ENCODE measurements at places on chromosomes 7 and 10. TPM values are rescaled to one million over a fixed set of nuclear protein-coding genes. Genes with fewer than 3 reads are reported as not detected.

ZYX gene
- total RNA-seq, result 111 TPM

AGAP6 gene
- total RNA-seq, result 15.1 TPM

CHST12 gene
- 2.9 TPM for total RNA-seq

GOLGA7B gene
- total RNA-seq, result 0.92 TPM

FEZF1 gene
- not detected for total RNA-seq

STOX1 gene
- total RNA-seq, result 0.22 TPM

NEURL1 gene
- total RNA-seq, result 1.7 TPM

DNA sequence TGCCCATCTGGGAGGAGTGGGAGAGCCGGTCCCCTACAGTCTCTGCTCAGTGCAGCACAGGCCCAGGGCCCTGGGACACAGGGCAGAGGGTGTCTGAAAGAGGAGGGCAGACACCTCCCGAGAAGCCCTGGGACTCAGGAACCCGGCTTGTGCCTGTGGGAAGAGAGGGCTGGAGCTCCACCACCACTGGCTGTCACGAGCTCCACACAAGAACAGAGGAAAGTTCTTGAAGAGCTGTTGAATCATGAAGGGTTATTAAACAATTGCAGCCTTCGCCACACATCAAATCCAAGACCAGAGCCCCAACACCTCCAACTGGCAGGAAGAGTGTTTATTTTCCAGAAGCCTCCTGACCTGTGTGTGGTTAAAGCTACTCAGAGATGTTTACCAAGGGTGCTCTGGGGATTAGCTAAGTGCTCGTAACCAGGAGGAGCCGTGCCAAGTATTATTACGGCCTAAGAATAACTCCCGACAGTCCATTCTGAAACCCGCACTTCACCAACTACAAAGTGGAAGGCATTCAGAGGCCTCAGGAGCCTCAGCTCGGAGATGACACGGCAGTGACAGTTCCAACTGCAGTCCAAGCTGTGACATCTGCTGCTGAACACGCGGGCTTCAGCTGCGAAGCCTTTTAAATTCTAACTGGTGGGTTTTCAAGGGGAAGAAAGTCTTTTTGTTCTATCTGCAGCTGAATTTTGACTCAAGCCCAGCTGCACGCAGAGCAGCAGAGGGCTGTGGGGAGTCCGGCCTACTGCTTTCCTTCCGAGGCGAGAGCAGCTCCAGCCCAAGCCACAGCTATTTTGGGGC, 75.1 kb downstream of the MAD1L1 start:
- no peaks in the 10 kb centered on the region for H3K4me1 ChIP-seq
- no peak overlapping the region for H3K4me3 ChIP-seq
- H3K27ac ChIP-seq, result no peak overlapping the region
- no peaks in the 10 kb centered on the region for H3K27me3 ChIP-seq
- DNase-seq, result no peak

- no peak for DNase-seq
- no peak overlapping the region for H3K27ac ChIP-seq
- H3K36me3 ChIP-seq, result no peaks in the 10 kb centered on the region
- H3K4me1 ChIP-seq, result peaks cover 3% of the 10 kb centered on the region
Measured at GRCh38 chr7:28005847-28006231, 174.8 kb downstream of the JAZF1 start.

DNA sequence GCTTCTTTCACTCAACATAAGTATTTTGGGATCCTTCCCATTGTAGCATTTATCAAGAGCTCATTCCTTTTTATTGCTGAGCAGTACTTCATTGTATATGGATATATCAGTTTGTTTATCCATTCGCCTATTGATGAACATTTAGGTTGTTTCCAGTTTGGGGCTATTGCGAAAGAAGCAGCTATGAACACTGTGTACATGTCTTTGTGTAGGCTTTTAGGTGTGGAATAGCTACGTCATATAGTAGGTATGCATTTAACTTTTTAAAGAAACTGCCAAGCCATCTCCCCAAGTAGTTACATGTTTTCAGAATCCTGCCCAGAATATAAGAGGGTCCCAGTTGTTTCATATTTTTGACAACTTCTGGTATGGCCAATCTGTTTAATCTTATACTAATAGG, 468.1 kb downstream of the IPMK start:
- H3K27ac ChIP-seq, result no peak overlapping the region
- no peaks in the 10 kb centered on the region for H3K36me3 ChIP-seq
- H3K27me3 ChIP-seq, result no peaks in the 10 kb centered on the region
- DNase-seq, result no peak

GRCh38 chr7:2504889-2505375, 14.6 kb upstream of the LFNG start:
- no peak overlapping the region for H3K27ac ChIP-seq
- H3K4me1 ChIP-seq, result peaks cover 33% of the 10 kb centered on the region
- H3K4me3 ChIP-seq, result no peak overlapping the region
- no peaks in the 10 kb centered on the region for H3K36me3 ChIP-seq

- H3K27me3 ChIP-seq, result no peaks in the 10 kb centered on the region
- no peaks in the 10 kb centered on the region for H3K36me3 ChIP-seq
- no peak for DNase-seq
- H3K27ac ChIP-seq, result no peak overlapping the region
- no peaks in the 10 kb centered on the region for H3K4me1 ChIP-seq
Measured at GRCh38 chr7:81294897-81295515, 376.2 kb upstream of the SEMA3C start.

GRCh38 chr7:311131-311680, 21.2 kb downstream of the FOXL3 start:
- DNase-seq, result no peak
- H3K27ac ChIP-seq, result no peak overlapping the region
- no peaks in the 10 kb centered on the region for H3K4me1 ChIP-seq
- H3K27me3 ChIP-seq, result peaks cover 9% of the 10 kb centered on the region
- no peak overlapping the region for H3K4me3 ChIP-seq
- H3K36me3 ChIP-seq, result no peaks in the 10 kb centered on the region

DNA sequence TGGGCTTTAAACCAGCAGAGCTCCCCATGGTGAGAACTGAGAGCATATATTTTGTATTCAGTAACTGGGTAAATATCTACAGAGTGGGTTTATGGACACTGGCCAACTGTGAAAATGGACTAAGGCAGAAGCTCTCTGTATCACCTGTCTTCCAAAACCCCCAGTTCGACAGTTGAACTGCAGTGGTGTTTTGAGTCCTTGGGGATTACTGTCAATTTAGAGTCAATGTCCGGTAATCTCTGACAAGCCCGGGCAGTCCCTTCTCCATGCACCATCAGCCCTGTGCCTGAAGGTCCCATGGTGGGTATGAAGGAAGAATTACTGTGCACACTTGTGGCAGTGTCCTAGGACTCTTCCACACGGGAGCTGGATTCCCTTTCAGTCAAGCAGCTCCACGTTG, 235.0 kb downstream of the CCSER2 start:
- no peaks in the 10 kb centered on the region for H3K36me3 ChIP-seq
- no peak overlapping the region for H3K4me3 ChIP-seq
- peaks cover 2% of the 10 kb centered on the region for H3K4me1 ChIP-seq
- H3K27me3 ChIP-seq, result peaks cover 33% of the 10 kb centered on the region
- no peak overlapping the region for H3K27ac ChIP-seq

DNA sequence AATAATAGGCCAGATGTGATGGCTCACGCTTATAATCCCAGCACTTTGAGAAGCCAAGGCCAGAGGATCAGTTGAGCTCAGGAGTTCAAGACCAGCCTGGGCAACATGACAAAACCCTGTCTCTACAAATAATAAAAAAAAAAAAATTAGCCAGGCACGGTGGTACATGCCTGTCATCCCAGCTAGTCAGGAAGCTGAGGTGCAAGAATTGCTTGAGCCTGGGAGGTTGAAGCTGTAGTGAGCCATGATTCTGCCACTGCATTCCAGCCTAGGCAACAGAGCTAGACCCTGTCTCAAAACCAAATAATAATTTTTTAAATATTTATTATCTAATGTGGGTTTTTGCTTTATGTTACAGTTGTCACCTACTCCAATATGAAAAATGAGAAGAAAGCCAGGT, 178.9 kb downstream of the ADK start:
- no peak overlapping the region for H3K4me3 ChIP-seq
- H3K27me3 ChIP-seq, result no peaks in the 10 kb centered on the region
- peaks cover 9% of the 10 kb centered on the region for H3K4me1 ChIP-seq
- no peak for DNase-seq
- no peak overlapping the region for H3K27ac ChIP-seq
- H3K36me3 ChIP-seq, result peaks cover 18% of the 10 kb centered on the region

- no peak overlapping the region for H3K4me3 ChIP-seq
- peaks cover 2% of the 10 kb centered on the region for H3K27me3 ChIP-seq
- no peak for DNase-seq
- no peaks in the 10 kb centered on the region for H3K36me3 ChIP-seq
- no peaks in the 10 kb centered on the region for H3K4me1 ChIP-seq
Measured at GRCh38 chr7:80379034-80379982, 132.6 kb downstream of the GNAT3 start.

- H3K27ac ChIP-seq, result no peak overlapping the region
- H3K4me3 ChIP-seq, result no peak overlapping the region
- H3K27me3 ChIP-seq, result no peaks in the 10 kb centered on the region
- H3K36me3 ChIP-seq, result peaks cover 9% of the 10 kb centered on the region
Measured at GRCh38 chr7:111333010-111333409, 229.3 kb downstream of the IMMP2L start.

DNA sequence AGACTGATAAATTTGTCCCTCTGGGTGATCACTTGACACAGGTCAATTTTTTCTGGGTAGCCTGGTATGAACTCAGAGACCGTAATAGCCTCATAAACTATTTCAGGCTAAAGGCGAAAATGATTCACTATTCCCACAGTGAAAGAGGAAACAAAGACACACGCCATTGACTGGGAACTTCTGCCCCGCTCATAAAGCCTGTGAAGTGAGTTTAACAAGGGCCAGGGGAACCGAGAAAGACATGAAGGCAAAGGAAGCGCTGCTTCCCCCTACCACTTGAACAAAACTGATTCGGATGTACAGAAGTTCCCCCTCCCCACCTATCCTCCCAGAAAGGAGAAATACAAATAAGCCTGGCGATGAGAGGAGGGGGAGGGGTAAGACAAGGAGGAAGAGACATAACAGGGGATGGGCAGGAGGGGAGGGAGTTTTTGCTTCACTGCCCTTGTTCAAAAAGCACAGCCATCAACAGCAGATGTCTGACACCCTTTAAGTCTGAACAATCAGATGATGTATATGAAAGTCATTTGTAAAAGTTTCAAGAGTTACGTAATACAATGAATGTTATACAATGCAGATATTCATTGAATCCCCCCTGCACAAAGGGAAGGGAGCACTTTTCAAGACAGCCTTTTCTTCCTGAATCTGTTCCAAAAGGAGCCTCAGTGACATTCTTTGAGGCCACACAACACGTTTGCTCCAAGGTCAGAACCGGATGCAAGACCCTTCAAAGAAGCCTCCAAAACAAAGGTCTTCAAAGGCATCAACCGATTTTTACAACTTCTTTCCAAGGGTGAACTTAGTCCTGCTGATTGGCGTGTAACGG, 734 bp downstream of the ABCB4 start:
- H3K4me3 ChIP-seq, result peak overlapping the region; percentile 47
- DNase-seq, result peak; percentile 5
- H3K27me3 ChIP-seq, result peaks cover 44% of the 10 kb centered on the region
- no peak overlapping the region for H3K27ac ChIP-seq
- H3K4me1 ChIP-seq, result peaks cover 12% of the 10 kb centered on the region
- H3K36me3 ChIP-seq, result no peaks in the 10 kb centered on the region

DNA sequence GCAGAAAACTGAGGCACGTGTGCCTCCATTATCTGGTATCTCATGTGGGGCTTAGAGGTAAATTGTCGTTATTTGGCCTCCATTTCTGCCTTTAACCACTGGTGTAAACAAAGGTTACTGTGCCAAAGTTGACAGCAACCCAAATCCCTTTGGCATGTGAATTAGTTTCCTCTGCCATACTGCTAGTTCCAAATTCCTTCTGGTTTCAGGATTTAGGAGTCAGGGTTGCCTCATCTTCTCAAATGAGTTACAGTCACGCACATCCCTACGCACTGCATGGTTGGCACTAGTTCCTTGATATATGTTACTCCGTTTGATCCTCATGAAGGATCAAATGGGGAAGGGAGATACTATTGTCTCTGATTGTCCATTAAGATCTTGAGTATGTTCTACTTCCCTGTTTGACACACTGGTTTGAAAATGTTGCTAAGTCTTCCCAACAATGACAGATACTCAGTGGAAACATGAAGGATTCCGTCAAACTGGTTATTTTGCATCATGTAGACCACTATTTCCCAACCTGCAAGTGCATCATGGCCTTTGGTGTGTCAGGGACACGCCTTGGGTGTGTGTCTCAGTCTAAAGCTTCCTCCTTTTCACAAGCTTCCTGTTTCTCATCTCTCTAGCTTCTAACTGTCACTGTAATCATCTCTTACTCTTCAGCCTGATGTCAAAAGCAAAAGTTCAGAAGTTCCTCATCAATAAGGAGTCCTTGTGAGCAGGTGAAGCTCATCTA, at the start of gene LIPN:
LIPN (plus strand) TSS at position 655 of the 736 bp plus-strand sequence. CDS start 1,386 bp downstream, outside the sequence.
- no peaks in the 10 kb centered on the region for H3K36me3 ChIP-seq

- no peak for DNase-seq
- peaks cover 4% of the 10 kb centered on the region for H3K27me3 ChIP-seq
- no peak overlapping the region for H3K27ac ChIP-seq
- H3K4me1 ChIP-seq, result no peaks in the 10 kb centered on the region
Measured at GRCh38 chr7:98038731-98039130, 48.7 kb upstream of the OCM2 start.

- H3K27ac ChIP-seq, result no peak overlapping the region
- H3K4me3 ChIP-seq, result no peak overlapping the region
- H3K27me3 ChIP-seq, result no peaks in the 10 kb centered on the region
- peak; percentile 69 for DNase-seq
- peaks cover 46% of the 10 kb centered on the region for H3K36me3 ChIP-seq
Measured at GRCh38 chr7:44454348-44454747, 36.1 kb downstream of the NUDCD3 start.

DNA sequence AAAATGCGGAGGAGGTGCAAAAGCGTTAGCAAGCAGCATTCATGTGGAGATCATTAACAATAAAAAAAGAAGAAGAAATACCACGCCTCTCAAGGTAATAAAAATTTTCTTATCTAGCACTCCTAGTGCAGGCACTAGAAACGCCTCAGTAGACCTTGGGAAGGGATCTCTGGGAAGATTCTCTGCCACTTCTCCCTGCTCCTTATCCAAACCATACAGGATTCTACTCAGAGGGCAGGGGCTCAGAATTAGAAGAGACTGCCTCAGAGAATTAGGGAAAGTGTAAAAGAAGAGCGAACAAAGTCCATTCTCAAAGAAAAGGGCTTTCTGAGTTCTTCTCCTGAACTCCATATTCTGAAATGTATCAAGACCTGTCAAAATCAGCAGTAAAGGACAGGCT, 413.4 kb downstream of the SORCS1 start:
- H3K36me3 ChIP-seq, result no peaks in the 10 kb centered on the region
- DNase-seq, result no peak
- H3K27ac ChIP-seq, result no peak overlapping the region
- H3K4me3 ChIP-seq, result no peak overlapping the region
- no peaks in the 10 kb centered on the region for H3K4me1 ChIP-seq
- no peaks in the 10 kb centered on the region for H3K27me3 ChIP-seq

GRCh38 chr10:123585477-123586445, 80.4 kb upstream of the GPR26 start:
- H3K27ac ChIP-seq, result no peak overlapping the region
- no peak overlapping the region for H3K4me3 ChIP-seq
- no peaks in the 10 kb centered on the region for H3K36me3 ChIP-seq
- no peaks in the 10 kb centered on the region for H3K4me1 ChIP-seq

DNA sequence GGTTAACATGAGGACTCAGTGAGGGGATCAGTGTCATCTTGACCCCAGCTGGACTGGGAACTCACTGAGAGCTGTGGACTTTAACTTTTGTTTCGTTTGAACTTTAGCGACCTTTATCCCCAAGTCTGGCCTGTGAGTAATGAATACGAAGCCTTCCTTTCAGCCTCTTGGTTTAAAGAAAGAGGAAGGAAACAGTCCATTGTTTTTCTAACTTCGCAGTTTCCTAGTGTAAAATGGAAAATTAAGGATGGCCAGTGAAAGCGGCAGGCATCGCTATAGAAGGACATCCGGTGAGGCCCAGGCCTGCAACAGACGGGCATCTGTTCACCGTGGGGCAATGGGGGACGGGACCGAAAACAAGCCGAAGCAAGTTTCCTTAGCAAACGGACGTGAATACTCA, 44.1 kb upstream of the ADO start:
- no peak for DNase-seq
- no peak overlapping the region for H3K27ac ChIP-seq
- H3K27me3 ChIP-seq, result no peaks in the 10 kb centered on the region
- peaks cover 29% of the 10 kb centered on the region for H3K4me1 ChIP-seq
- no peak overlapping the region for H3K4me3 ChIP-seq

Data from activated CD8-positive, alpha-beta T cell treated with anti-CD3 and anti-CD28 coated beads for 36 hours (primary cell).